NCI-H226 (cell line): ENCODE measurements at places on chromosomes 1 and 21.

DNA sequence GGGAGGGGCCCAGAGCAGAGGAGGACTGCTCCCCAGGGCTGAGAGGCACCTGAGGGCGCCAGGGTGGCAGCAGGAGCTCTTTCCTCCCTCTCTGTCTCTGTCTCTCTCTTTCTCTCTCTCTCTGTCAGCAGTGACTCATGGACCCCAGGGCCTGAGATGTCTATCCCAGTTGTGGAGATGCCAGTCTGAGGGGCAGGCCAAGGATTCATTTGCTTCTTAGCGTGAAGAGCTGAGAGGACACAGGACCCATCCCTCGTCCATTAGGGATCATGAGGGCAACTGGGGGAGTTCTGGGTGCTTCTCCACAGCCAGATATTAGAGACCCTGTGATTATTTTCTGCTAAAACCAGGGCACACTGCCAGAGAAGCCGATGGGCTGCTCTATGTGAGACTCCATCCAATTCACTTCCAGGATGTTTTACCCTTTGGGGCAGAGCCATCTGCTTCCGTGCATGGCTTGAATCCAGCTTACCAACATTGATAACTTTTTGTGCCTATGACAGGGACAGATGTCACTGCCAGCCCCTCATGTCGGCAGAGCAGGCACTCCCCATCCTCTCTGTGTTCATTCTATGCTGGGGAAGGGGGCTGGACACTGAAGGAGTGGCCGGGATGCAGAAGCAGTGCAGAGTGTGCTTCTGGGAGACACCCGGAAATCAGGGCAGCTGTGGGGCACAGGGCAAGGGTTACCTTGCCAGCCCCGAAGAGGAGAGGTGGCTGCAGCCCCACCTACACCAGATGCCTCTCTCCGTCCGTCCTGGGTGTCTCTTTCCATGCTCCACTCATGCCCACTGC is 4.1 kb upstream of the PCBP3 start:
- no peak for DNase-seq

- DNase-seq: no peak
These were observed 46.7 kb upstream of the MTR start for GRCh38 chr1:236748268-236748870.

GRCh38 chr1:201648907-201649721 is 110.2 kb downstream of the NAV1 start:
- DNase-seq: no peak

- no peak for DNase-seq
These were observed 464 bp upstream of the RNASEL start for GRCh38 chr1:182589520-182589919.

DNA sequence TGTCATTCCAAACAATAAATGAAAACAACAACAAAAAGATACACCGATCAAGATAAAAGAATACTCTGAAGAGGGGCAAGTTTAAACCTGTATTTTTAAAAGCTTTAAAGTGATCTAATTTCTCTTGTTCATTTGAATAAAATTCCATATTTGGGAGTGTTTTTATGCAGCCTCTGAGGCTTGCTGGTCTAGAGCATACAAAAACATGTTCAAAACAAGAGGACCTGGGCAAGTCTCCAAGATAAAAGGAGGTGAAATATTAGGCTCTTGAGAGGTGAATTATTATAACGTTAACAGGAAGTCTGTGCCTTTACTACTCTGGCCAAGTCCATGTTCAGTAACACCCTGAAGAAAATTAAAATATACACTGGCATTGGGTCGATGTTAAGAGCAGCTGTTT is 20.1 kb downstream of the URB1 start:
- DNase-seq: no peak

DNA sequence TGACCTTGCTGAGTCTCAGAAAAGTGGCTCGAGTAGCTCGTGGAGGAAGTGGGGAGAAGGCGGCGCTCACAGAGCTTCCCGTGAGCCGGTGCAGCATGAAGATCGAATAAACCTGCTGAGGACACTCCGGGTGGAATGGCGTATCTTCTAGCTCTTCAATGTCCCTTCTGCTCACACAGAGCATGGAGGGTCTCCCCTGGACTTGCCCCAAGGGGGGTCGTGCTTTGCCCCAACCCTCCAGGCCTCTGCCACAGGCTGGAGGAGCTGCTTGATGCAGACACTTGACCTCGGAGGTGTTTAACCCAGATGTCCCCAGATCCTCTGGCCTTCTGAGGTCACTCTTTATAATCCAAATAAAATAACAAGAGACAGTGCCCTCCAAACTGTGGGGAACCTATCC is 2.2 kb upstream of the KRTAP10-12 start:
- DNase-seq: no peak

- no peak for DNase-seq
These were observed 149.9 kb upstream of the IRF2BP2 start for GRCh38 chr1:234759888-234760287.

- no peak for DNase-seq
These were observed 8.6 kb upstream of the SLC25A34 start for GRCh38 chr1:15727424-15727823.

DNA sequence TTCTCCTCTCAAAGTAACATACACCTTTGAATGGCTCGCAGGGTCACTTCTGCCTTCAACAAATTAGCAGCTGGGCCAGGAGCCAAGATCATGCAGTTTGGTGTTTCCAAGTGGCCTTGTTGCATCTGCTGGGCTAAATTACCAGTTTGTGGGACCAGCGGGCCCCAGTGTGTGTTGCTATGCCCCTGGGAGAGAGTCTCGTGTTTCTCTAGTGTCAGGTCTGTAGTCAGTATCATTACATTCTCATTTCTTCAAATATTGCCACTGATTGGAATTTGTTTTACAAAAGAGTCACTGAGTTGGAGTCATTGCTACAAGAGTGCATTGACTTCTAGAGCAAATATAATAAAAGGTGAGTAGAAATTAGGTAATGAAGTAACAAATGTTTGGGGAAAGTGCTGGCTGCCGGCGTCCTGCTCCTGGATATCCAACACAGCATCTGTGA is 35.5 kb downstream of the RHOU start:
- no peak for DNase-seq

GRCh38 chr1:97571760-97572159 is 349.1 kb downstream of the DPYD start:
- DNase-seq: no peak

DNA sequence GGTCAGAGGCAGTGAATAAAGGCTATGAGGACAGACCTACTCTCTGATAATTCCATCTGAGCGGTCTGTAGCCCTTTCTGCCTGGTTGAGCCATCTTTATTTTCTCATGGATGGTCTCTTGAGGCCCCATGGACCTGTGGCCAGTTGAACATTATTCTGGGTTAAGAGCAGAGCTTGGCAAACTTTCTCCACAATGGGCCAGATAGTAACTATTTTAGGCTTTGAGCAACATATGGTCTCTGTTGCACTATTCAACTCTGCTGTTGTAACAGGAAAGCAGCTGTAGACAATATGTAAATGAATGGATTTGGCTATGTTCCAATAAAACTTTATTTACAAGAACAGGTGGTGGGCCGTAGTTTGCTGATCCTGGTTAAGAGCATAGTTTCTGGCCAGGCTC is 62.7 kb downstream of the KAZN start:
- DNase-seq: no peak

- DNase-seq: no peak
These were observed 53.6 kb upstream of the MAP10 start for GRCh38 chr1:232751393-232752140.
